Right lung (tissue), 10 donors: ENCODE measurements at places on chromosomes 1 and 21. TPM values are rescaled to one million over a fixed set of nuclear protein-coding genes. Genes with fewer than 3 reads are reported as not detected.

GRCh38 chr1:206540044-206540780 lies 32.9 kb downstream of the RASSF5 start:
- peak; percentile 77 for DNase-seq

DNA sequence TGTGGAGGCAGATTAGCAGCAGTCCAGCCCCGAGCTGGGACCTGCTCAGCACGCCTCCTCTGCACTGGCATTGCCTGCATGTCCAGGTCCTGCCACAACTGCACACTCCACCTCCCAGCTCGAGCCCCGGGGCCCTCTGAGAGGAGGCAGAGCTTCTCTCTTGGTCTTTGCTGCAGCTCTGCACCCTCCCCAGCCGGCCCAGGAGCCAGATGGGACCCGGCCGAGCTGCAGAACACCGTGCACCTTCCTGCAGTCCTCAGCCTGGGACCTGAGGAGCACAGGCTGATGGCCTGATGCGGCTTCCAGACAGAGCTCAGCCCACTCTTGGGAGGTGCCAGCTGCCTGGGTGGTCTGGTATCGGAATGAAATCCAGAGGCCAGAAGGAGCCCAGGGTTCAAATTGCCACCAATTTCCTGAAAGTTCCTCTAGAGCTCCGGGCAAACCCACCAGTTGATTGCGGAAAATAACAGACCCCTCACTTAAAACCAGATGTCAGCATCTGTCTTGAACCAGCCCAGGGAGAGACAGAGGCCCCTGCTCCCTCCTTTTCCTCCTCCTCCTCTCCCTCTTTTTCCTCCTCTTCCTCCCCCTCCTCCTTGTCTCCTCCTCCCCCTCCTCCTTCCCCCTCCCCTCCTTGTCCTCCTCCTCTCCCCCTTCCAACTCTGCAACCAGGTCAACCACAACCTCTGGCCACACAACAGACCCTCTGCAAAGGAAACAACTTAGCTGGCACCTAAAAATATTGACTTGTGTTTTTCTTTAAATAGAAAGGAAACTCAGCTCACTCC lies 10.6 kb upstream of the SPSB1 start:
- no peak for DNase-seq

DNA sequence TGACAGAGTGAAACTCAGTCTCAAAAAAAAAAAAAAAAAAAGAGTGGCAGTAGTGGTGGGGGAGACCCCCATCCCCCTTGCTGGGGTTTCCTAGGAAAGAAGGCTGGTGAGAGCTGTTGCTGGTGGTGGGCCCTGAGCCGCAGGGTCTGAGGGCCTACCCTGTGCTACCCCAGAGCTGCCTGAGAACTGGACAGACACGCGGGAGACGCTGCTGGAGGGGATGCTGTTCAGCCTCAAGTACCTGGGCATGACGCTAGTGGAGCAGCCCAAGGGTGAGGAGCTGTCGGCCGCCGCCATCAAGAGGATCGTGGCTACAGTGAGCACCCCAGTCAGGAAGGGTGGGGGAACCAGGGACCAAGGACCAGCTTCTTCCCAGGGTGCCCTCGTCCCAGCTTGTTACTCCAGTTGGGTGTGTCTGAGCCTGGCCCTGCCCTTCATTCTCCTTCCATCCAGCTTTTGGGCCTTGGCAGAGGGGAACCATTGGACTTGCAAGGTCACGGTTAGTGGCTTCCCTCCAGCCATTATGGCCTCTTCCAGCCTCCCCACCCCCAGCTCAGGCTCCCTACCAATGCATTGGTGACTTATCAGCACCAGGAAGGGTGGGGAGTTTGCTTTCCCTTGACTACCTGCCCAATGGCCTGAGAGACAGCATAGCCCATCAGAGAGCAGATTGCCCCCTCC lies 10.5 kb downstream of the LDLRAP1 start:
- no peak for DNase-seq

- DNase-seq, result no peak
Measured at GRCh38 chr1:170318141-170318540, 172.4 kb downstream of the NTMT2 start.

- peak; percentile 54 for DNase-seq
Measured at GRCh38 chr1:172322219-172323061, 98.0 kb upstream of the C1orf105 start.

DNA sequence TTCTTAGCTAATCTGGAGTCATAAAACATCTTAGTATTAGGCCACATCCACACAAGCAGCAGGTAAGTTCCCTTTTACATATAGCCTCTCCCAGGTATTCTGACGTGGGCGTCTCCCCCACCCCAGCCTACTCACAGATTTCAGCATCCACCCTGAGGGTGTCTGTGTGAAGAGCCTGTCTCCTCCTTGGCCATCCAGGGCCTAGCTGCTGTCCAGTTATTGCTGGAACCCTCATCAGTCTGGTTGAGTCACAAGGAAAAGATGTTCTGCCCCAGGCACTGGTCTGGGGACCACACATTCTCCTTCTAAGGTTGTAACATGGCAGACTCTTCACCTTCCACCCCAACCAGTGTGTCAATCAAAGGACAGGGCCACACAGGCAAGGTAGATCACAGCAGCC lies 57.6 kb downstream of the ETS2 start:
- no peak for DNase-seq

GRCh38 chr1:182111496-182111895 lies 50.0 kb upstream of the ZNF648 start:
- no peak for DNase-seq

DNA sequence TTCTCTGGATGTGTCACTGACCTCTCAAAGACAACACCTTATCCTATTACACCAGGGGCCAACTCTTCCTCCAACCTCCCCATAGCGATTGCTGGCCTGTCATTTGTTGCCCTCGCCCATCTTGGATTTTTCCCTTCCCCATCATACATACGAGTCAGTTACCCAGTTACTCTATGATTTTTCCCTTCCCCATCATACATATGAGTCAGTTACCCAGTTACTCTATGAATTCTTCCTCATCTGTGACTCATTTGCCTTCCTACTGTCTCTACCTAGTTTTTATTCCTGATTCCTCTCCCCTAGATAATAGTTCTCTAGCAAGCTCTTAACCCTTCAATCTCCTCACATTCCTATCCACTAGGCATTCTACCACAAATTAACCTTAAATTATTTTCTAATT lies 178.8 kb downstream of the NR5A2 start:
- no peak for DNase-seq

DNA sequence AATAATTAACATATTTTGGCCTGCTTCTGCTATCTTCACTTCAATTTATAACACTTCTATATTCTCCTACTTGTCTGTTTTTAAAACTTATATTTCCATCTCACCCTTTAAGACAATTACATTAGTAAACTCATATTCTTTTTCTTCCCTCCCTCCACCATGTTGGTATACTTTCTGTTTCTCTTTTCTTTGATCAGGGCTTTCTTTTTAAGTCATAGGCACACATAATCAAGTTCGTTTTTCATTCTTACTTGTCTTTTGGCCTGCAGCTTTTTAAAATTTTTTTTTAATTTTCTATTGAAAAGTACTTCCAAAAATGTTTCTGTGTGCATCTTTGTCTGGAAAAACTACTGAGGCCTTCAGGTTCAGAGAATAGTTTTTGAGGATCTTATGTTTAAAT lies 2.3 kb downstream of the PYHIN1 start:
- DNase-seq, result no peak

GRCh38 chr1:59409549-59409948 lies 112.7 kb downstream of the FGGY start:
- no peak for DNase-seq

DNA sequence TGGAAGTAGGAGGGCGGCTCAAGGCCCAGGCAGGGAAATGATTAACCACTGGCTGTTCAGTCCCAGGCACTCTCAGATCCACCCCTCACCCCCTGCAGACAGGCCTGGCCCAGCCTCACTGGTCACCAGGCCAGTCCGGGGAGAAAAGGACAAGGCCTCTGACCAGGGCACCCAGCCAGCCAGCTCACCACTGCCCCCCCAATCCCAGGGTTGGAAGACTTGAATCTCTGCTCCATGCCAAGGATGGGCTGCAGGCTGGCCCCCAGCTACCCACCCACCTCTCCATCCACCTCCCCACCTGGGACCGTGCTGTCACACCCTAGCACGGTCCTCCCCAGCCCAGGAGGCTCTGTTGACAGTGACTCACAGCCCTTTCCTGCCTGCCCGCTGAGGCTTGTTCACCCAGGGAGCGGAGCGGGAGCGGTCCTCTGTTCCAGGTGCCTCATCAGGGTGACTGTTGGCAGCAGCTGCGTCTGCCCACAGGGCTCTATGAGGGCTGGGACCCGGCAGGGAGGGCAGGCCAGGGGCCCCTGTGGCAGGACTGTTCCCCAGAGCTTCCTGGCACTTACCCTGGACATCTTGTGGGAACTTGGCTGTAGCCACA lies 2.2 kb downstream of the LAD1 start:
- no peak for DNase-seq

The HCRTR1 gene
- polyA plus RNA-seq, result 0.09 TPM
